ENCODE measurements at places on chromosomes 3 and 15. TPM values are rescaled to one million over a fixed set of nuclear protein-coding genes. Genes with fewer than 3 reads are reported as not detected.

DNA sequence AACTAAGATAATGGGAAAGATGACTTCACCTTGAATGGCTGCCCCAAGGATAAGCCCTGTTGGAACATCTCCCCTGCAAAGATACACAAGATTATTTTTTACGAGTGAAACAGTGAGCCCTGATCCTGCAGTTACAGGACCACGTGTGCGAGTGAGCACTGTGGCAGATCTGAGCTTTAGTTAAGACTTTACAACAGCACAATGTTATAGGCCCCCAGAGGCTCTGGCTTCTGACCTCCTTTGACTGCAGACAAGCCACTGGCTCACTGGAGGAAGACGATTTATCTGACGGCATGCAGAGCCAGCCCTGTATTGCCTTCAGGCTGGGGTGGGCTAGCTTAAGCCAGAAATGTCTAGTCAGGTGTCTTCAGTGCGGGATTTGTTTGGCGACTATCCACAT, 174.4 kb downstream of the ARRDC4 start:
- no peaks in the 10 kb centered on the region for H3K27me3 ChIP-seq
- no peaks in the 10 kb centered on the region for H3K4me1 ChIP-seq
- DNase-seq: no peak

Gene CLRN1
- polyA plus RNA-seq: not detected

Gene RARRES1
- polyA plus RNA-seq: not detected

Gene ARGFX
- not detected for polyA plus RNA-seq

GRCh38 chr15:87215100-87215499, 1041.4 kb downstream of the NTRK3 start:
- no peak overlapping the region for H3K4me3 ChIP-seq
- DNase-seq: no peak
- no peak overlapping the region for H3K27ac ChIP-seq
- H3K36me3 ChIP-seq: no peaks in the 10 kb centered on the region
- no peaks in the 10 kb centered on the region for H3K27me3 ChIP-seq

Gene POTEB3
- not detected for polyA plus RNA-seq

Gene PDZRN3
- polyA plus RNA-seq: 63.9 TPM

DNA sequence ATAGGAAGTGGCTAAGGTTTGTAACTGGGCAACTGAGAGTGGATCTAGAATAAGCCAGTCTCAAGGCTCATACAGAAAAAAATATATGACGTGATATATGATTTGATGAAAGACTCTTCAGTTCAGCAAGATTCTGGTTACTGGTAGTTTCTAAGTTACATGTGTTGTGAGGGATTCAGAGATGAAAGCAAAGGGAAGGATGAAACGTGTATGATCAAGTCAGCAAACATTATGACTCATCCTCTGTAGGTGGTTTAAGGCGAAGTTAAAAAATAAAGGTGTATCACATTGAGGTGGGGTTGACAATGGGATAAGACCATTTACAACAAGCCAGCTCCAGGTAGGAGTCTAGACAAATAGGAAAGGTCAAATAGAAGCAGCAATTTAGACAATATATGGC, 16.2 kb downstream of the TERC start:
- no peak overlapping the region for H3K4me3 ChIP-seq
- H3K4me1 ChIP-seq: no peaks in the 10 kb centered on the region
- H3K27ac ChIP-seq: no peak overlapping the region
- H3K27me3 ChIP-seq: peaks cover 9% of the 10 kb centered on the region
- no peak for DNase-seq

GRCh38 chr15:65405791-65406423, 16.8 kb downstream of the IGDCC4 start:
- no peak overlapping the region for H3K4me3 ChIP-seq
- peaks cover 17% of the 10 kb centered on the region for H3K27me3 ChIP-seq

DNA sequence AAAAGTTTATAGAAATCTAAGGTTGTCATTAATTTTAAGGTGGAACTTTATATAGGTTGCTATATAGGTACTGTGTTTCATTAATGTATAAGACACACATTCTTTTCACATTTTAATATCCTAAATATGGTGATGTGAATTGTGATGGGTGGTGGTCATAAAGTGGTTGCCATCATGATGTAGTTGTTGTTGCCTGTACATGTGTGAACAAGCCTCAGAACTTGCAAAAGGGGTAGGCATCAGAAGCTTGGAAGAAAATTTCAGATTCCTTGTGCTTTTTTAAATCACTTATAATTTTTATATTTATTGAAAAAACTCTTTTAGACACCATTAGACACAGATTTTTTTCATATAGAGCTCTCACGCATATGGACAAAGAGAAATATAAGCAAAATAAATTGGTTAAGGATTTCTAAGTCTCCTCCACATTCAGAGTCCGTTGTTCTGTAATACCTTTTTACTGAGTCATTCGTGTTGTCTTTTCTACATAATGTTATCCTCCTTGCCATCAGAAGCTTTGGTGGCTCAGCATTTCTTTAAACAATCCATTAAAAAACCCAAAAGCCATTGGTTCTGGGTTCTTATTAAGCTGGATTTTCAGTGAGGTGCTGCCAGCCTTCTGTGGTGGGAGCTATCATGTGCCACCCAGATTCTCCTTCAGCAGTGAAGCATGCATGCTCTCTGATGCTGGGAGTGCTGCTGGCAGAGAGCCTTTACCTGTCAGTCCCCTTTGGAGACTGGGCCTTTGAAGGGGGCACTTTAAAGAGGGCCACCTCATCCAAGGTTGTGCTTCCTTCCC, 140.4 kb upstream of the GALNT15 start:
- H3K4me3 ChIP-seq: no peak overlapping the region
- DNase-seq: no peak
- no peaks in the 10 kb centered on the region for H3K4me1 ChIP-seq
- H3K36me3 ChIP-seq: no peaks in the 10 kb centered on the region
- no peaks in the 10 kb centered on the region for H3K27me3 ChIP-seq
- no peak overlapping the region for H3K27ac ChIP-seq

- DNase-seq: peak; percentile 68
- H3K36me3 ChIP-seq: peaks cover 86% of the 10 kb centered on the region
- peak overlapping the region; percentile 24 for H3K27ac ChIP-seq
- no peak overlapping the region for H3K4me3 ChIP-seq
Observed at GRCh38 chr3:64011685-64012084, 11.6 kb downstream of the PSMD6 start.

Gene SKOR1
- not detected for polyA plus RNA-seq

DNA sequence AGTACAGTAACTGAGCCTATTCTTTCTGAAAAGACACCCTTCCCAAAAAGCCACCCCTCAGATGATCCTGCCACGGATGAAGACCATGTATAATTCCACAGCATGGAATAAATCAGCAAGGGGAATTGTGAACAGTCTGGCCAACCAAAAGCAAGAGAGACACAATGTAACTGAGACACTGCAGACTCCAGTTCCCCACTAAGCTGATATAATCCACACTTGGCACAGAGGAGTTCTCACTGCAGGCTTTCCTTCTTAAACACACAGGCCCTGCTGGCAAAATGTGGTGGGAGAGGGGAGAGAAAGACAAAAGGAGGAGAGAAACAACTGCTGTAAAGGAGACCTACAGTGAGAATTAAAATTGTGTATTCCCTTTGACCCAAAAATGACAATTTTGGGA, 12.7 kb downstream of the GPR156 start:
- no peak overlapping the region for H3K4me3 ChIP-seq
- no peak for DNase-seq

- no peaks in the 10 kb centered on the region for H3K27me3 ChIP-seq
- no peaks in the 10 kb centered on the region for H3K36me3 ChIP-seq
- H3K4me1 ChIP-seq: no peaks in the 10 kb centered on the region
- no peak overlapping the region for H3K27ac ChIP-seq
- no peak overlapping the region for H3K4me3 ChIP-seq
- DNase-seq: no peak
Observed at GRCh38 chr15:81941479-81941878, 104.3 kb downstream of the MEX3B start.

Gene PRR20G
- polyA plus RNA-seq: not detected

Gene PIGZ
- 4.1 TPM for polyA plus RNA-seq

Gene ROBO2
- 13.5 TPM for polyA plus RNA-seq

Gene PIERCE2
- polyA plus RNA-seq: 16.0 TPM

GRCh38 chr3:175129126-175129525, 270.0 kb downstream of the NAALADL2 start:
- DNase-seq: peak; percentile 1
- no peak overlapping the region for H3K4me3 ChIP-seq
- H3K27ac ChIP-seq: no peak overlapping the region
- no peaks in the 10 kb centered on the region for H3K4me1 ChIP-seq

- no peaks in the 10 kb centered on the region for H3K36me3 ChIP-seq
- no peaks in the 10 kb centered on the region for H3K4me1 ChIP-seq
- no peak overlapping the region for H3K4me3 ChIP-seq
- no peaks in the 10 kb centered on the region for H3K27me3 ChIP-seq
Observed at GRCh38 chr15:48500595-48500994, 144.9 kb downstream of the FBN1 start.

DNA sequence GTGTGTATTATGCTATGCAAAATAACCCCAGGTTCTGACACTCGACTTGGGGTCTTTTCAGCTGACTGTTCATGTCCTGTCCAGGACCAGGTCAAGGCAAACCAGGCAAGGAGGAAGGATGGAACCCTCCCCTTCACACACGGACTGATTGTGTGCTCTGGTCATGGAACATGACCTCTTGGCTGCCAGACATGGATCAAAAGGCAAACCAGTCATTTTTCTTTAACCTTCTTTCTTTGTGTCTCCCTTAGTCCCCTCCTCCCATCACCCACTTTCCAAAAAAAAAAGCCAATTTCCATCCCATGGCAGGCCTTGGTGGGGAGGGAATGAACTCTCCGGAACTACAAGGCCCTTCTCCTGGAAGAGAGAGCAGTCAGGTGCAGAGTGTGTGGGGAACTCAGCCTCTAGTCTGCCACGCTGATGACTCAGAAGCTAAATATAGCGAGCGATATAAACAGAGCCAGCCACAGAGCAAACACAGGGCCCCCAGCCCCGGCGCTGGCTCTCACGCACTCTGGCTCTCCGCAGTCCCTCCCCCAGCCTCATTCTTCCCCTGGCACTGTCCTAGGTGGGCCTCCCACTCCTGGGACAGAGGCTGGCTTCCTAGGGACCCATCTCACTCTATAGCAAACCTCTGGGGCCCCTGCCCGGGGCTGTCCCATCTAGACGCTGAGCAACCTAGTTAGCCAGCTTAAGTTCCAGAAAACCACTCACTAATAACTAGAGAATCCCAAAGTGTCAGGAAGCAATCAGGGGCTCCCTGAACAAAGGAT, 10.0 kb downstream of the BMF start:
- H3K27me3 ChIP-seq: no peaks in the 10 kb centered on the region
- peak overlapping the region; percentile 99 for H3K27ac ChIP-seq
- H3K4me1 ChIP-seq: peaks cover 59% of the 10 kb centered on the region
- no peak overlapping the region for H3K4me3 ChIP-seq
- peak; percentile 88 for DNase-seq

- no peak overlapping the region for H3K27ac ChIP-seq
- H3K36me3 ChIP-seq: no peaks in the 10 kb centered on the region
- H3K4me1 ChIP-seq: peaks cover 13% of the 10 kb centered on the region
- H3K4me3 ChIP-seq: no peak overlapping the region
- DNase-seq: no peak
Observed at GRCh38 chr15:53022788-53023187, 232.7 kb upstream of the ONECUT1 start.

DNA sequence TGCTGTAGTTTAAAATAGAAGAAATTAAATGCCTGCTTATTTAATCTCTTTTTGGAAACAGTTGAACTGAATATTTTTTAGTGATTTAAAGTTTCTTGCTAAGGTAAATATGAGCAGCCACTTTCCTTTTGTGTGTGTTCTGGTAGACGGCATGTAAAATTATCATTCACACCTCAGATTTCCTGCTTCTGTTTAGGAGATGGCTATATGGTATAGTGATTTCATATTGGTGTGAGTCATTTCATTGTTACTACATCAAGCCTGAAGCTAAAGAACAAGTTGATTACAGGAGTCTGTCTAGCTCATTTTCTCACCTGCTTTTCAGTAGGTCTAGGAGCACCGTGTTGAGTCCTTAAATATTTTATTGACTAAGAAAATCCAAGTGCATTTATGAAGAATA, 2.2 kb downstream of the LRCH3 start:
- no peak overlapping the region for H3K4me3 ChIP-seq
- H3K27me3 ChIP-seq: no peaks in the 10 kb centered on the region
- no peaks in the 10 kb centered on the region for H3K36me3 ChIP-seq
- H3K4me1 ChIP-seq: no peaks in the 10 kb centered on the region
- peak; percentile 46 for DNase-seq

GRCh38 chr3:141426404-141427034, 58.2 kb downstream of the ZBTB38 start:
- H3K27me3 ChIP-seq: no peaks in the 10 kb centered on the region
- DNase-seq: peak; percentile 94
- peak overlapping the region; percentile 88 for H3K27ac ChIP-seq
- no peak overlapping the region for H3K4me3 ChIP-seq

Gene CSPG4
- polyA plus RNA-seq: 12.1 TPM

GRCh38 chr3:110526777-110527727, 544.6 kb upstream of the NECTIN3 start:
- H3K4me3 ChIP-seq: no peak overlapping the region
- no peak for DNase-seq
- H3K27ac ChIP-seq: no peak overlapping the region
- H3K27me3 ChIP-seq: no peaks in the 10 kb centered on the region
- no peaks in the 10 kb centered on the region for H3K4me1 ChIP-seq

Gene IGSF11
- 0.46 TPM for polyA plus RNA-seq

DNA sequence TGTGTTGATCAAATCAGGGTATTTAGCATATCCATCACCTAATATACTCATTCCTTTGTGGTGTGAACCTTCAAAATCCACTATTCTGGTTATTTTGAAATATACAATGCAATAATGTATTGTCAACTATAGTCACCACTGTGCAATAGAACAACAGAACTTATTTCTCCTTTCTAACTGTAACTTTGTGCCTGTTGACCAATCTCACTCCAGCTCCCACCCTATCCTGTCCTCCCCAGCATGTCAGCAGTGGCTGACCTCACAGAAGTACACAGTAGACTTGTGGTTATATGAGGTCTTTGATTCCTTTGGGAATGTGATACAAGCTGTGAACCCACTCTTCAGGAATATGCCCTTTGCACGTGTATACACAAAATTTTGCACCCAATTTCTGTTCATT, 64.2 kb downstream of the ECT2 start:
- H3K4me3 ChIP-seq: no peak overlapping the region
- H3K36me3 ChIP-seq: no peaks in the 10 kb centered on the region
- peak; percentile 20 for DNase-seq
- peaks cover 26% of the 10 kb centered on the region for H3K4me1 ChIP-seq
- H3K27me3 ChIP-seq: no peaks in the 10 kb centered on the region

Gene WDR93
- polyA plus RNA-seq: 0.59 TPM

- H3K27ac ChIP-seq: no peak overlapping the region
- peaks cover 69% of the 10 kb centered on the region for H3K27me3 ChIP-seq
- no peaks in the 10 kb centered on the region for H3K36me3 ChIP-seq
Observed at GRCh38 chr3:53043738-53044137, 2.1 kb downstream of the SFMBT1 start.

Gene CHRNA3
- polyA plus RNA-seq: 2.8 TPM

- H3K4me1 ChIP-seq: no peaks in the 10 kb centered on the region
- no peak overlapping the region for H3K27ac ChIP-seq
- H3K36me3 ChIP-seq: no peaks in the 10 kb centered on the region
- H3K4me3 ChIP-seq: no peak overlapping the region
Observed at GRCh38 chr3:131540143-131540542, 37.4 kb upstream of the MRPL3 start.

- no peaks in the 10 kb centered on the region for H3K4me1 ChIP-seq
- H3K27me3 ChIP-seq: peaks cover 4% of the 10 kb centered on the region
- no peak for DNase-seq
Observed at GRCh38 chr3:58973796-58974195, 76.0 kb downstream of the CFAP20DC start.

GRCh38 chr15:68666812-68667450, 88.1 kb downstream of the CORO2B start:
- no peaks in the 10 kb centered on the region for H3K36me3 ChIP-seq
- DNase-seq: no peak
- peaks cover 6% of the 10 kb centered on the region for H3K4me1 ChIP-seq
- H3K27me3 ChIP-seq: no peaks in the 10 kb centered on the region
- no peak overlapping the region for H3K4me3 ChIP-seq

All from cardiac muscle cell (in vitro differentiated cells and primary cell).